Pulmonary artery endothelial cell (primary cell): ENCODE measurements at places on chromosomes 4 and X. TPM values are rescaled to one million over a fixed set of nuclear protein-coding genes. Genes with fewer than 3 reads are reported as not detected.

The ETNPPL gene
- total RNA-seq, result 0.07 TPM in 1 of 2 replicates, not detected in the other

The LCORL gene
- 9.3 and 15.6 TPM in 2 replicates for total RNA-seq

GRCh38 chrX:49171752-49172279, at the start of gene PLP2:
Gene PLP2, plus strand, starts transcription at chrX:49171898. Its CDS starts 103 bp downstream, at chrX:49172001.
- DNase-seq, result no peak

The ARL9 gene
- 0.07 TPM in 2 replicates for total RNA-seq

GRCh38 chrX:698206-698605, 67.6 kb downstream of the SHOX start:
- no peak for DNase-seq
